GM04503 (cell line): ENCODE measurements at places on chromosomes 2 and 18.
A peak's percentile ranks its signal among the peaks of the same experiment; 100 is the strongest.

- DNase-seq, result no peak
These were observed 4.8 kb upstream of the ANKRD44 start for GRCh38 chr2:197315371-197315770.

DNA sequence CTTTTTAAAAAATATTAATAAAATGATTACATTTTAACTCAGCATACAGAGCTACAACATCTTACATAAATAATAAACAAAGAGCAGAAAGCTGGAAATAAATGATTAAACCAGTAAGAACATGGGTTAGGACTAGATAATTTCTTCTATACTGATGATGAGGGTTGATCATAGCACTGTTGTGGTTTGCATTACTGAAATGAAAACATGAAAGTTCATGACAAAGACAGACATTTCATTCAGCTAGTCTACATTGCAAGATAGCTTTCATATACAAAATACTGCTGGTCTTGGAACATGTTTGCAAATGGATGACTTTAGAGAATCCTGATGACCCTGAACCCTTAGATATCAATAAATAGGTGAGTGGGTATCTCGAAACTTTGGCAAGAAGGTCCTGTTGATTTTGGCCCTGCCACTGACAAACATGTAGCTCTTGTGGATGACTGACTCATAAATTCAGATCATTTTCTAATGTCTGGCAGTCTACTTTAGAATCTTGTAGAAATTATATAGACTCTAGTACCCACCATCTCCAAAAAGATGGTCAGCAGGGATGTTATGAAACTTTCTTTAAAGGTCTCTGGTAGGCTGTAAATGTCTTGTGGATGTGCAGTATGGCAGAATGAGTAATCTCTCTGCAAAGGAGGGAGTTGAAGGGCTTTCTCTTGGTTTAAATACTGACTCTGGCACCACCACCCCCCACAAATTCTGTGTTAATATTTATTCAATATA is 15.5 kb upstream of the CDC42EP3 start:
- no peak for DNase-seq

GRCh38 chr18:5868218-5868854 is 27.0 kb downstream of the TMEM200C start:
- peak; percentile 21 for DNase-seq

GRCh38 chr2:189599245-189599644 is 18.7 kb upstream of the SLC40A1 start:
- DNase-seq, result no peak

GRCh38 chr2:230949966-230950873 is 25.2 kb upstream of the GPR55 start:
- no peak for DNase-seq

GRCh38 chr2:11556101-11556806 is 22.4 kb downstream of the GREB1 start:
- no peak for DNase-seq

GRCh38 chr2:187117483-187117882 is 268.5 kb upstream of the ZSWIM2 start:
- DNase-seq, result no peak

DNA sequence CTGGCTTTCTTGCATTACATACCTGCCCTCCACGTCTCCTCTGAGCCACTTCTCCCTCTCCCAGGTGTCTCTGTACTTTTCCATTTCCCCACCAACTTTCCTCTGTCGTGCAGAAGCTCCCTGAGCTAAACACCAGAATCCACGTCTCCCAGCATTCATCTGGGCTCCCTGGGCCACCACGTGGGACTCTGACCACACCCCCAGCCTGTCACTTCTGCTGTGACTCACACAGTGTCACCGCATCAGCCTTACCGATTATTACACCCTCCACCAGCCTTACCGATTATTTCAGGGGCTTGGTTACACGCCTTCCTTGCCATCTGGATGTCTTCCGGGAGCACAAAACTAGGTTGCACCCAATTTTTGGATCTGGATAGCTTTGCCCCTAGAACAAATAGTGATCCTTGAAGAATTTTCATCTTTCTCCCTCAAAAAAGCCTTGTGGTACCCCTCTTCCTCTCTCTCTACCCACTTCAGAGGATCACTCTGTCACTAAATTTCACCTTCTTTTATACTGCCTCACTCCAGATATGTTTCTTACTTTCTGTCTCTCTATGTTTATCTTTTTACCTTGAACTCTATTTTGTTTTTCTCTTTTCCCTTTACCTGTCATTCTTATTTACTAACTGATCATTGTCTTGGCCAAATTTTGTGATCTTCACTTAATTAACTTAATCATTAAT is 136.9 kb upstream of the CAB39 start:
- DNase-seq, result no peak

GRCh38 chr2:10530607-10531239 is 82.6 kb upstream of the ODC1 start:
- no peak for DNase-seq

DNA sequence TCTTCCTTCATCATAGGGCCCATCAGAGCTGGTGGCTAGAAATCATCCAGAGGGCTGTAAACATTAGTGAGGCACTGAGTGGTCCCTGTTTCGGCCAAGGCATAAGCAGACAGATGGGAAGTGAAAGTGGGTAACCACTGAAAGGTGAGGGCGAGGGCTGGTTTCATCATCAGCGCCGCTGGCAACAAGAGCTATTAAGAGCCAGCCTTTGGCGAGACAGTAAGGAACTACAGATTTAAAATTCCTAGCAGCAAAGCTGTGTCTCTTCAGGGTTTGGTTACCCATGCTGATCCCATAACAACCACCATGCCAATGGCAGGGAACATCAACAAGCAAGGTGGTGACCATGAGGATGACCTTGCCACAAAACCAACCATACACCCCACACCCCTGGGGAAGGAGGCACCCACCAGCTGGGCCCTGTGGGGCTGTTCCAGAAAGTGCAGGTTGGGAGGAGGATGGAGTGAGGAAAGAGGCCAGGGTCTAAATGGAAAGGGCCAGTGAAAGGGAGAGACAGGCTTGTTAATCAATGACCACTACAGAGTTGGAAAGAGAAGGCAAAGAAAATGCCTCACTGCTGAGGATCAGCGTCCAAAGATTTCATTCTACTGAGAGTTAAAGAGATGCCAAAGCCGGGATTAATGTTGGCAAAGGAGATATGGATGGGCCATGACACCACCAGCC is 9.0 kb upstream of the SLC20A1 start:
- DNase-seq, result no peak

DNA sequence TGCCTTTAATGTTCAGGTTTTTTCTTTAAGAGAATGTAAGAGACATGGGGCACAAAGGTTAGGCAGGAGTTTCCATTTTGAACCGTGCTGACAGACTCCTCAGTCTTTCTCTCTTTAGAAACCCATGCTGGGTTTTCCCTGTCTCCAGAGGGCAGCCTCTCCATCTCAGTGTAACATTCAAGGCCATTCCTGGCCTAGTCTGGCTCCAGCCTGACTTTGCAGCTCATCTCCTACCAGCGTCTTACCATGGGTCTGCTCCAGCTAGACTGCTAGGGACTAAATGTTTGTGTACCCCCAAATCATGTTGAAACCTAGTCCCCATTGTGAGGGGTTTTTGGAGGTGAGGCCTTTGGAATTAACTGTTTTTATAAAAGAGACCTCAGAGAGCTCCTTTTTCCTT is 9.8 kb upstream of the CLIP4 start:
- DNase-seq, result no peak

- no peak for DNase-seq
These were observed 70.7 kb downstream of the TIMM21 start for GRCh38 chr18:74219056-74219455.

DNA sequence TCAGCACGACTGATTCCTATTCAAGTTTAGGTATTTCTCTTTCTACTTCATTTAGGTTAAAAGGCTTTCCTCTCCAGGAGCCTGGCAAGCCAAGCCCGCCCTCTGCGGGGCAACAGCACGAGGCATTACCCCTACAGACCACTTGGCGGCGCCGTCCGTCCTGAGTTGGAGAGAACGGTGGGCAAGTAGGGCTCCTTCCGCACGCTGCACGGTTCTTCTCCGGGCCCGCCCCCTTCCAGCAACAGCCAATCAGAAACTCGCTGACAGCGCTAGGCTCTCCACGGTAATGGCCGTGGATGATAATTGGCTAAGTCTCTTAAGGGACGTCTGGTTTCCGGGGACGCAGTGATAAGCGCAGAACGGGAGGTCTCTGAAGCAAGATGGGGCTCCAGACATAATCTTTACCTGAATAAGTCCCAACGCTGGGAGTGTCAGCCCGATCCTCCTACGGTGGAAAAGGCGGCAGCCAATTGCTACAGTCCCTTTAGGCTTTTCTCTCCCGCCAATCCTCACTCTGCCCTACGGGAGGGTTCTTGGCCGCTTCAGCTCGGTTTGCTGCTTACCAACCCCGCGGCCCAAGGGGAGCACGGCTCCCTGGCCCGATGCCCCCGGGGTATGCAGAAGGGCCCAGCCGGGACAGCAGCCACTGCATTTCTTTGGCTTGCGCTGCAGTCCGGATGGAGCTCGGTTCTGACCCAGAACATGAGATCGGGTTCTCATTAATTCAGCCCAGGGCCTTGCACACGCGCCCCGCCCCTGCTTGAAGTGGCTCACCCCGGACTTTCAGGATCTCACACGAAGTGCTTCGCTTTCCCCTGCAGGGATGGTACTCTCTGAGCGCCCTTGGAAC is 206.9 kb upstream of the PKDCC start:
- peak; percentile 79 for DNase-seq

DNA sequence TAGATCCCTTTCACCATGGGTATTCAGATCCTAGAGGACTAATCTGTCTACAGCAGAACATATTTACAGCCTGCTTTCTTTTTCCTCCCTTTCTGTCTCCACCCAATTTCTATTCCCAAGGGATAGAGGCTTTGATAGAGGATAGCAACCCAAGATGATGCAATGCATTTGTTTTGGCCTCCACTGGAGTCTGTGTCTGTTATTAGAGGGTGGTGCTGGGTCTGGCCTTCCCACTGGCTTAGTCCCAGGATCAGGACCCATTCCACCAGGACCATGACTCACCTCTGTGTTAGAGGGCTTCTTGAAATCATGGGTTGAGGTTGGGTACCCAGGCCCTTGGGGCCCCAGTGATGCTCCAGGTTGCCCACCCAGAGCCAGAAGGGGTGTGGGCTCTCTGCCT is 239.7 kb upstream of the TNP1 start:
- DNase-seq, result no peak

- no peak for DNase-seq
These were observed 241.7 kb upstream of the ID2 start for GRCh38 chr2:8440029-8440778.

GRCh38 chr2:17608251-17608650 is 67.8 kb downstream of the VSNL1 start:
- no peak for DNase-seq

- no peak for DNase-seq
These were observed 5.1 kb downstream of the SP140 start for GRCh38 chr2:230230496-230231200.

- DNase-seq, result no peak
These were observed 4.4 kb downstream of the EHD3 start for GRCh38 chr2:31238126-31238905.

DNA sequence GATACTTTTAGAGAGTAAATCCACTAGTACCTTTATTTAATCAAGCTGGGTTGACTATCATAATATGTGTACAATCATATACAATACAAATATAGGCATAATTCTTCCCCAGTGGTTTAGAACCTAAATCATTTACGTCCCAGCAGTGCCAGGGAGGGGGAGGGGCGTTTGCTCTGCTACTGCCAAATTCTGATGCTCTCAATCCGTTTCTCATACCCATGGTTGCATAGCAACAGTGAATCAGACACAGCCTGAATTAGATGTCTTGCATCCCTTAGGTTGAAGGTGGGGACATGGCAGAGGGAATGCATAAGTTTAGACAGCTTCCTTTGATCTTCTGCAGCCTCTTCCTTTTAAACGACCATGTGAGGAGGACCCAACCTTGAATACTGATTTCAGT is 135.4 kb downstream of the ABCA12 start:
- DNase-seq, result no peak

DNA sequence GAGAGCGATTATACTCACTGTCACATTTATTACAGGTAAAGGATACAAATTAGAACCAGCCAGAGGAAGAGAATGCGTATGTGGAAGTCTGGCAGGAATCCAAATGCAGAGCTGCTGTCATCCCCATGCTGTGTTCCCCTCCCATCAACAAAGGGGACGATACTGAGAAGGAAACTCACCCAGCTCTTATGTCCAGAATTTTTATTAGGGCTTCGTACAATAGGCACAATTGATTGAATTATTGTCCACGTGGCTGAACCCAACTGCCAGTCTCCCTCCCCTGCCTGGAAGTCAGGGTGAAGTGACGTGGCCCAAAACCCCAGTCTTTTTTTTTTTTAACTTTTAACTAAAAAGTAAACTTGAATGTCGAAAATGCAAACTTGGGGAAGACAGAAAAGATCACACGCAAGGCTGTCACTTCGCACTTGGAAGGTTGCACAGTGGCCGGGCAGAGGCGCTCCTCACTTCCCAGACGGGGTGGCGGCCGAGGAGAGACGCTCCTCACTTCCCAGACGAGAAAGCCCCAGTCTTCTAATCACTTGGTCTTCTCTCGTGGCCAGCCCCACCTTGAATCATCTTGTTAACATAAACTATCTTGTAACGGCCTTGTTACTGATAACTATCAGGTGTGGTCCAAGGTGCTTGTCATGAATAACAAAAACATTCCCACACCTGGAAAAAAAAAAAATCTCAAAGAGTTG is 40.0 kb upstream of the ITSN2 start:
- no peak for DNase-seq

DNA sequence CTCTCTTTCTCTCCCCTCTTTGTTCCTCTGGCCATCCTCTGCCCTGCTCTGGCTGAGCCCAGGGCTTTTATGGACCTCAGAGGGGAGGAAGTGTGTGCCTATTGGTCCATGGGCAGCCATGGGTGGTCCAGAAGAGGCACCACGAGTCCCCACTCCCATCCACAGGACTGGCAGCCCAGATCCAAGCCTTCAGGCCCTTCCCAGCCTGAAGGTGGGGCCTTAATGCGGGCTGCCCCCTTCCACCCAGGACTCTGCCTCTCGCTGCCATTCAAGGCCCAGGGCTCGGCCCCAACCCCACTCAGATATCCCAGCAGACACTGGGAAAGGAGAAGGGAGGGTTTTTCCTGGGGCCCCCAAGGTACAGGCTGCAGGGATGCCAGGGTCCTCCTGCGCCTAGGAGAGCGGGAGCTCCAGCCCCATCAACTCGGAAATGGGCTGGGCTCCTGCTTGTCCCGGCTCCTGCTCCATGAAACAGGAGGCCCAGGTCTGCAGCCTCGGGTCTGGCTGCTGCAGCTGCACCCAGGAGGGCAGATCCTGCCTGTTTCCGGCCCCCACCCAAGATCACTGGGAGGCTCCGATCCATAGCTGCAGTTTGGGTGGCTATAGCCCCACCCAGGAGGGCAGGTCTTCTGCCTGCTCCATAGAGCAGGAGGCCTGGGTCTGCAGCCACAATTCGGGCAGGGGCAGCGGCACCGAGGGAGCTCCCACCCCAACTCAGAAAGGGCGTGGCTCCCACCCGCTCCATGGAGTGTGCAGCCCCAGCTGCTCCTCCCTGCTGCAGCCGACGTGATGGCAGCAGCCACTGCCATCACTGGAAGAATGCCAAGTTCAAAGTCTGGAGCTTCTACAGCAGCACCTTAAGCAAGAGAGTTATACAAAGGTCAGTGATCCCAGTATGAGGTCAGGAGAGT is 116.6 kb upstream of the RBBP8 start:
- DNase-seq, result no peak
